Diencephalon (tissue), 1 donor: ENCODE measurements at places on chromosomes 16 and 17. TPM values are rescaled to one million over a fixed set of nuclear protein-coding genes. Genes with fewer than 3 reads are reported as not detected.

Gene IGFBP4
- 13.8 TPM for total RNA-seq

Gene ESRP2
- 0.92 TPM for total RNA-seq

Gene TBC1D3K
- total RNA-seq: not detected

Gene KRT15
- total RNA-seq: not detected

Gene CIITA
- total RNA-seq: 1.2 TPM

Gene LYRM1
- 46.8 TPM for total RNA-seq

Gene NOTUM
- 0.69 TPM for total RNA-seq

Gene RBBP6
- 51.9 TPM for total RNA-seq

Gene GAST
- total RNA-seq: not detected

Gene C17orf107
- 3.0 TPM for total RNA-seq

Gene RHBDL3
- total RNA-seq: 4.4 TPM
